ENCODE measurements at places on chromosomes 16 and 17.

GRCh38 chr16:57755726-57756423 is 20.3 kb downstream of the KATNB1 start:
- no peak for DNase-seq

- no peak for DNase-seq
Measured at GRCh38 chr16:28846933-28847273, 755 bp upstream of the TUFM start.

GRCh38 chr16:87586201-87586782 is 16.0 kb upstream of the JPH3 start:
- DNase-seq = no peak

DNA sequence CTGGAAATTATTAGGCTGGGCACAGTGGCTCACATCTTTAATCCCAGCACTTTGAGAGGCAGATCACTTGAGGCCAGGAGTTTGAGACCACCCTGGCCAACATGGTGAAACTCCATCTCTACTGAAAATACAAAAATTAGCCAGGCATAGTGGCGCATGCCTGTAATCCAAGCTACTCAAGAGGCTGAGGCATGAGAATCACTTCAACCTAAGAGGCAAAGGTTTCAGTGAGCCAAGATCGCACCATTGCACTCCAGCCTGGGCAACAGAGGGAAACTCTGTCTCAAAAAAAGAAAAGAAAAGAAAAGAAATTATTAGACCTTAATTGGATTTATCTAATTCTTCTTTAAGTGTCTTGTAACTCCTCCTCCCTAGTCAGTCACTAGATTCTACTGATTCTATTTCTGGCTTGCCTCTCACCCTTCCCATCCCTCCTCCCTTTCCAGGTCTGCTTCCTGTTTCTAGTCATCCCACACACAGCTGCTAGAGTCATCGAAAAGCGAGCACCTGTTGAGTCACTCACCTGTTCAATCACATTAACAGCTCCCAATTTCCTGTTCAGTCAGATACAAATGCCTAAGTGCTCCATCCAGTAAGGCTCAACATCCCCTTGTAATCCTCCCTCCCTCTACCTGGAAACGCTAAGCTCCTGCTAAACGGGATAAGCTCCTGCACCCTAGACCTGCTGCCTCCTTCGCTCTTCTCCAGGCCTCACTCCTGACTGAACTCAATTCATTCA is 34.6 kb downstream of the ERN1 start:
- no peak for DNase-seq

- DNase-seq = no peak
Measured at GRCh38 chr17:72116661-72117521, 3.9 kb upstream of the SOX9 start.

- DNase-seq = no peak
Measured at GRCh38 chr16:50610331-50611262, 62.4 kb downstream of the NKD1 start.

GRCh38 chr17:80260791-80261158 is at the start of gene RNF213:
RNF213 (plus strand) TSS chr17:80260852; CDS start chr17:80263682, 2,830 bp downstream.
- peak; percentile 68 for DNase-seq

All from GM12891 (cell line).